ENCODE measurements at places on chromosomes 16 and 17.

DNA sequence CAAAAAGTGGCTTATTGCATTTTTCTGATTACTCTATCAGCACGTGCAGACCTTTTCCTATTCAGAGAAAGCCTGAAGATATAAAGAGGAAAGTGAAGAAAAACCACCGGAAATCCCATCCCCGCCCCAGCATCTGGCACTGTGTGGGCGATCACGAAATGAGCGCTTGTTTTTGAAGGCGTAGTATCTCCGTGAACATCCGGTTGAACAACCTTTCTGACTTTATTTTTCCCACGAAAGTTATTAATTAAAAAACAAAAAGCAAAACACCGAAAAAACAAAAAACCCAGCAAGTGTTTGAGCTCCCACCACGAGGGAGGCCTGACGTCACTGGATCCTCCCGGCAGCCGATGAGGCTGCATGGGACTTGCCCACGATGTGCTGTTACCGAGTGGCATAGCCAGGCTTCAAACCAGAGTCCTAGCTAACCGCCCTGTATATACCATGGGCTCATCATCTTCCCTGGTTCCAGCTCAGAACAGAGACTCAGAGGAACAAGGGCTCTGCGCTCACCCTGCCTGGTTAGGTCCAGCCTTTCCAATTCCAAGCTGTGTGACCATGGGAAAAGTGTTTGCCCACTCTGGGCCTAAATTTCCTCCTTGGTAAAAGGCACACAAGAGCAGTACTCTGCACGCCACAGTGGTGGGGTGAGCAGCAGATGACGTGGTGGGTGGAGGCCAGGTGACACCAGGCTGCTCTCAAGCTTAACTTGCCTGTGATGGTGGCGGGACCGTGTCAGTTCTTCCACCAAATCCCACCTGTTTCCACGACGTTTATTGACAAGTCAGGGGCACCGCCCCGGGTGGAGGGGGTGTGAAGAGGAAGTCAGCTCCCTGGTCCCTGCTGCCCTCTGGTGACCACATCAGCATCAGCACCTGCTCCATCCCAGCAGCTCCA lies 34.3 kb upstream of the IL21R start:
- DNase-seq = peak; percentile 76

DNA sequence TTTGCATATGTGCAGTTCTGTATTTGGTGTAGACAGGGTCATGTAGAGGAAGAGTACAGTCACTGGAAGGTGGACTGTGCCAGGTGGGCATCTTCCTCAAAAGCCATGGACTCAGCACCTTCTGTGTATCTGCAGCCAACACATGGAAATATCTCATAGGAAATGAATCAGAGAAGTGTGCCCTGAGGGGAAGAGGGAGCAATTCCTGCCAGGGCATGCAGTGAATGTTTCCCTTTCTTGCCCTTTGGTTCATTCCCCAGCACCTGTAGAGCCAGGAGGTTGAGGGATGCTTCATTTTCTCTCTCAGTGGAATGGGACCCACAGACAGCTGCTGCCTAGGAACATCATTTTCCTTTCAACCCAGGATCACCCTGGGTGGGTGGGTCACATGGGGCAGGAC lies 146.1 kb upstream of the HSBP1 start:
- DNase-seq = peak; percentile 21

DNA sequence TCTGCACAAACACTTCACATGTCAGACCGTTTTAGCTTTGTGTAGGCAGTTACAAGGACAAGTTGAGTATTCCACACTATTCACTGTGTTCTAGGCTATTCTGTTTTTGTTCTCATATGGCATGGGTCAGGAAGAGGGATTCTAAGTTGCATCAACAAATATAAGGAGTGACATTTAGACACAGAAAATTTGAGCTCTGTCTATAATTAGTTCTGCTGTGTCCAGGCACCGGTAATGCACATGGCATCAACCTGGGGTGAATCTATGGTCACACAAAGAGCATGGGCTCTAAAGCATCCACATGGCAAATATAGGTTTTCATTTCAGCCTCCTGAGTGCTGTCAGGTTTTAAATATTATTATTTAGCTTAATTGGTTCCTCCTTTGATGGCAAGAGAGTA lies 130.4 kb upstream of the PMFBP1 start:
- DNase-seq = no peak

DNA sequence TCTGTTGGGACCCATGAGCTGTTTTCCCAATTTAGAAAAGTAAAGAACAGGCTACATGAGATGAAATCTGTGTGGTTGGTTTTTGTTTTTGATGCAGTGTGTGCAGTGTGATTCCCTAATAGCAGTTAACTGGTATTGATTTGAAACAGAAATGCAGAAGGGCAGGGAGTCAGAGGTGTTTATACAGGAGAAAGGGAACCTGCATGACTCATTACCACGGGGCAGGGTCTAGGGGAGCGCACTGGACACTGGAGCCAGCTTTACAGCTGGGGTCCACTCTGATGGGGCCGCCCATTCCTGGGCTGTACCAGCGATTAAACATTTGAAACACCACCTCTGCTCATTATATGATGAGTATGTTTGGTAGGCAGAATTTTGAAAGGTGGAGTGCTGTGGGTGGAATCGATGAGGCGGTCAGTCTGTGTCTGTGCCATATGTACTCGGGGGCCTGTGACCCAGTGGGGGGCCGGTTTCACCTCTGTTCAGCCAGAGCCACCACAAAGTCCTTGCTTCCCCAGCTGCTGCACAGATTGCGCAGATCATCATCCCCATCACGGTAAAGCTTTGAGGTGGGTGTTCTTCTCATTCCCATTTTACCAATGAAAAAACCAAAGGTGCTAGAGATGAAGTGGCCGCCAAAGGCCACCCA lies 142.5 kb downstream of the CMIP start:
- DNase-seq = no peak

DNA sequence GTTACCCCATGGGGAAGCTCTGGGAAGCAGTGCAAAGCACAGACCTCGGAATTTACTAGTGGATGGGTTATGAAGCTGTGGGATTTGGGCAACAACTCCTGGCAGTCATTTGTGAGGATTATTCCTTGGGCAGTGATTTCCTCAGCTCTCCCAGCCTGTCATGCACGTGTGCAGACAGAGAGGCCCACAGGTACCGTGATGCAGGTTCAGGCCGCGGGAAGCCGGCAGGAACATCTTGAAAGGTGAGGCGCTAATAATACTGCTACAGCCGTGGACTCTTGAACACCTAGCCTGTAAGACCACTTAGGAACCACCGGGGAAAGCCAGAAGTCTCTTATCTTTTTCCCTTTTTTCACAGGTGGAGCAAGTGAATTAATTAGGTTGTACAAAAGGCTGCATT lies 80.2 kb upstream of the CPHXL start:
- DNase-seq = no peak

DNA sequence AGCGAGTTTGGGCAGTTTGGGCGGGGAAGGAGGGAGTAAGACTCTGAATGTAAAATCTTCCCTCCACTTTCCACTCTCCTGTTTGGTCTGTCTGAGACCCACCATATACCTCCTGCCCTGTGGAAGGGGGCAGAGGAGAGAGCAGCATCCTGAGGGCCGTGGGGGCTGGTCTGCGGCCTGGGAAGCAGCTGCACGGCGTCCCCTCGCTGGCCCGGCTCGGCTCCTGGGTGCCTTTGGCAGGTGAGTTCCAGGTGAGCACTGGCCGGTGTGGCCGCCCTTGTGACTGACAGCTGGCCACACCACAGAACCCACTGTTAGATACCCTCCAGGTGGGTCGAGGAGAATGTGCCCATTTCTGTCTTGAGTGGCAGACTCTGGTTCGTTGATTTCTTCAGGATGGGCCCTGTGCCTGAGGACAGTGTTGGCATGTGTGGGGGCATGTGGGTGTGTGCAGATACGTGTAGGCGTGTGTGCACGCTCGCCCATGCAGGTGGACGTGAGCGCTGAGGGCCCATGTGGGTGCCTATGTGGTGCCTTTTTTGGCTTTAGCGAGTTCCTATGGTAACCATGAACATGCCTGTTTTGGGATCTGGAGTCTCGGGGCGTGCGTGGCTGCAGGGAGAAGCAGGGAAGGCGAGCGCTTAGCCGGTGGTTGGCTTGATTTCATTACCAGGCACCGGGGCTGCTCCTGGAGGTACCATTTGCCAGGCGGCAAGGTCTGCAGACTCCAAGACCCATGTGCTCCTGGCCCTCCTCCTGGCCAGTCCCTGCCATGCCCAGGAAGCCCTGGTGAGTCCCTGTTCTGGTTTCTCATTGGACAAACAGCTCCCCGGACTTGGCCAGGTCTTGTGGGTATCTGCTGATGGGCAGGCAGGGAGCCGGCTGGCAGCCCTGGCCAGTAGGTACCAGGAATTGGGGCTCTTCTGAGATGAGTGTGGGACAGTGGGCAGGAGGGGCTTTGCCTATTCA lies 12.4 kb downstream of the RAP1GAP2 start:
- DNase-seq = no peak

- no peak for DNase-seq
Measured at GRCh38 chr16:46693598-46693997, 4.1 kb downstream of the ORC6 start.

- DNase-seq = no peak
Measured at GRCh38 chr17:13297183-13297582, 279.4 kb upstream of the ELAC2 start.

- DNase-seq = no peak
Measured at GRCh38 chr17:4527134-4527533, 28.1 kb downstream of the MYBBP1A start.

DNA sequence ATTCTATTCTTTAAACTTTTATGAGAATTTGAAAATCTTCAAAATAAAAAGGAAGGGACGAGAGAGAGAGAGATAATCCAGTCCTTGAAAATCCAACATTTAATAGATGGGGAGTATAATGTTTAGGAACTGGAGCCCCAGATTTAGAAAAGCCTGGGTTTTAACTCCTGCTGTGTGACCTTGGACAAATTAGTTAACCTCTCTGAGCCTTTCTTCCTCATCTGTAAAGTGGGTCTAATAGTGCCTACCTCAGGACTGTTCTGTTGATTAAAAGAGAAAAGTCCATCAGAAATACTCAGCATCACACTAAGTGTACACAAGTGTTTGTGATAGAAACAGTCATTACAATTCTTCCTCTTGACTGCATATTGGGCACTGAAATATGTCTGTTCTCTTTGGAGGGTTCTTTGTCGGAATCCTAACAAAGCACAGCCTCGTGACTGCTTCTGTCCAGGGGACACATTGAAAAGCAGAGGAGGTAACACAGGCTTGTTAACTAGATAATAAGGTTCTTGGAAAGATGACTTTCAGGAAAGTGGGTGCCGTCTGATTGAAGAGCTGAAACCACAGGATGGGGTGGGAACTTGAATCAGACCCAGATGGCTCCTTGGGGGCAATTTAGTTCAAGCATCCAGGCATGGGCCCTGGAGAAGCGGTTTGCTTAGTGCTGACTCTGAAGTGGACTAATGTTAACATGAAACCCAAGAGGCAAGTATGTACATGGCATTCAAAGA lies 128.2 kb downstream of the CLEC16A start:
- peak; percentile 49 for DNase-seq

DNA sequence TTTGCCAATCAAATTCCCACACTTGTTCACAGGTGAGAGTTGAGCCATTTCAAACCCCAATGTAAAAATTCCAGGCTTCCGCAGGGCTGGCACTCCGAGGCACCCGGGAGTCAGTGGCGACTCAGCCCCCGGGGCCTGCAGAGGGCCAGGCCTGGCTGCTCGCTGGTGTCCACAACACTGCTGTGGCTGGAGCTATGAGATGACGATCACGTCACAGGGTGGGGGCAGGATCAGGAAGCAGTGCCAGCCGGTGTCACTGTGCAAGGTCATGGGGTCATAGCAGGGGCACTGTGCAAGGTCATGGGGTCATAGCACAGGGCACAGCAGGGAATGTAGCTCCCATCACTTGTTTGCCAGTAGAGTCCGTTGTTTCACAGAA lies 7.8 kb downstream of the VPS4A start:
- no peak for DNase-seq

DNA sequence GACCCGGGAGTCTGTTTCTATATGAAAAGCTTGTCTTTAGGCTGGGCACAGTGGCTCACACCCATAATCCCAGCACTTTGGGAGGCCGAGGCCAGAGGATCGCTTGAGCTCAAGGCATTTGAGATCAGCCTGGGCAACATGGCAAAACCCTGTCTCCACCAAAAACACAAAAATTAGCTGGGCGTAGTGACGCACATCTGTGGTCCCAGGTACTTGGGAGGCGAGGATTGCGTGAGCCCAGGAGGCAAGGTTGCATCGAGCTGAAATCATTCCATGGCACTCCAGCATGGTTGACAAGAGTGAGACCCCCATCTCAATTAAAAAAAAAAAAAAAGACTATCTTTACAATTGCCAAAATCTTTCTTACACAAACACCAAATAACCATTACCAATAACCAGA lies 22.7 kb upstream of the RFFL start:
- no peak for DNase-seq

All from EH (cell line).